ENCODE measurements at places on chromosomes 3 and 15. TPM values are rescaled to one million over a fixed set of nuclear protein-coding genes. Genes with fewer than 3 reads are reported as not detected.

SCN5A gene
- total RNA-seq: not detected

MED12L gene
- total RNA-seq: 4.0 TPM

TGM4 gene
- not detected for total RNA-seq

RBPMS2 gene
- total RNA-seq: 0.10 TPM

FGF12 gene
- total RNA-seq: under 0.01 TPM

CTXND1 gene
- not detected for total RNA-seq

RASGRP1 gene
- 64.9 TPM for total RNA-seq

CYP1A1 gene
- total RNA-seq: not detected

MKRN2OS gene
- not detected for total RNA-seq

WDR53 gene
- 7.0 TPM for total RNA-seq

AGBL1 gene
- total RNA-seq: under 0.01 TPM

ZNF860 gene
- total RNA-seq: 0.52 TPM

TPRG1 gene
- 2.4 TPM for total RNA-seq

GPR15 gene
- 40.1 TPM for total RNA-seq

STRA6 gene
- total RNA-seq: not detected

MYEF2 gene
- 14.1 TPM for total RNA-seq

GUCA1C gene
- not detected for total RNA-seq

FILIP1L gene
- 0.42 TPM for total RNA-seq

CA12 gene
- total RNA-seq: not detected

ARNT2 gene
- not detected for total RNA-seq

ANKRD28 gene
- 82.3 TPM for total RNA-seq

BSN gene
- under 0.01 TPM for total RNA-seq

C3orf20 gene
- total RNA-seq: 0.21 TPM

CYP19A1 gene
- 0.31 TPM for total RNA-seq

SLC51A gene
- 0.31 TPM for total RNA-seq

CTXN2 gene
- not detected for total RNA-seq

GPD1L gene
- total RNA-seq: 16.8 TPM

ITIH4 gene
- 10.9 TPM for total RNA-seq

SRP14 gene
- total RNA-seq: 97.1 TPM

SH3GL3 gene
- not detected for total RNA-seq

CACNA2D2 gene
- 1.5 TPM for total RNA-seq

IL17RE gene
- total RNA-seq: 0.10 TPM

UPK1B gene
- 0.10 TPM for total RNA-seq

SKOR1 gene
- total RNA-seq: 1.9 TPM

XIRP1 gene
- under 0.01 TPM for total RNA-seq

CD96 gene
- 117 TPM for total RNA-seq

USP3 gene
- total RNA-seq: 408 TPM

NCK1 gene
- 72.9 TPM for total RNA-seq

REC114 gene
- not detected for total RNA-seq

THRB gene
- total RNA-seq: 0.94 TPM

IL17RD gene
- total RNA-seq: under 0.01 TPM

SOX14 gene
- not detected for total RNA-seq

FMN1 gene
- total RNA-seq: 31.2 TPM

LRRC31 gene
- not detected for total RNA-seq

KLHL25 gene
- 8.8 TPM for total RNA-seq

NPAP1 gene
- not detected for total RNA-seq

RBM5 gene
- total RNA-seq: 375 TPM

PAQR9 gene
- not detected for total RNA-seq

SYNPR gene
- total RNA-seq: not detected

GOLGA6A gene
- not detected for total RNA-seq

DUOX1 gene
- total RNA-seq: 0.10 TPM

RETNLB gene
- not detected for total RNA-seq

SNTN gene
- total RNA-seq: not detected

SCAANT1 gene
- not detected for total RNA-seq
